ENCODE measurements at places on chromosomes 1 and 21.
A peak's percentile ranks its signal among the peaks of the same experiment; 100 is the strongest.

- no peak for DNase-seq
Measured at GRCh38 chr1:182569939-182570610, 19.0 kb downstream of the RNASEL start.

DNA sequence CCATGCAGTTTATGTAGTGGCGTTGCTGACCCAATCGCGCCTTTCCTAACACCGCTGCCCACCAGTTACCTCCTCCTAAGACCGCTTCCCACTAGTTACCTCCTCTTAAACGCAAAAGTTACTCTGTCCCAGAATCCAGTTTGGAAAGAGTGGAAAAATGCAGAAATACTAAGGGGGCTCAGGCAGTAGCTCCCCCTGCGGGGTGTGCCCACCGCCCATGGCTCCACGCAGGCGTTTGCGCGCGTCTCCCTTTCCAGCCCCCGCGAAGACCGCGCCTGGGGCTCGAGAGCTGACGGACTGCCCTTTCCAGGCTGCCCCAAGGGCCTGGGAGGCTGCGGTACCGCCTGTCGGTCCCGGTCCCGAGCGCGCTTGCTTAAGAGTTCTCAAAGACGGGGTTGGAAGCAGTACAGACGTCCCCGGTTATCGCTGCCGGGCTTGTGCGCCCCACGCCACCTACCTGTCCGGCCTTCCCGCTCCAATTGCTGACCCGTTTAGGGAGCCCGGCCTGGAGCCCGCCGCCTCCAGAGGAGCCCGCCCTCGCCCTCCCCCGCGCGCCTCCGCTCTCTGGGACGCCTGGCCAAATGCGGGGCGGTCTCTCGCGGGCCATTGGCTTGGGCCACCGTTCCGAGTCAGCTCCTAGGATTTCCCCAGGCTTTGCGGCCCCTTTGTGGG lies 414.1 kb upstream of the ESRRG start:
- no peak for DNase-seq

DNA sequence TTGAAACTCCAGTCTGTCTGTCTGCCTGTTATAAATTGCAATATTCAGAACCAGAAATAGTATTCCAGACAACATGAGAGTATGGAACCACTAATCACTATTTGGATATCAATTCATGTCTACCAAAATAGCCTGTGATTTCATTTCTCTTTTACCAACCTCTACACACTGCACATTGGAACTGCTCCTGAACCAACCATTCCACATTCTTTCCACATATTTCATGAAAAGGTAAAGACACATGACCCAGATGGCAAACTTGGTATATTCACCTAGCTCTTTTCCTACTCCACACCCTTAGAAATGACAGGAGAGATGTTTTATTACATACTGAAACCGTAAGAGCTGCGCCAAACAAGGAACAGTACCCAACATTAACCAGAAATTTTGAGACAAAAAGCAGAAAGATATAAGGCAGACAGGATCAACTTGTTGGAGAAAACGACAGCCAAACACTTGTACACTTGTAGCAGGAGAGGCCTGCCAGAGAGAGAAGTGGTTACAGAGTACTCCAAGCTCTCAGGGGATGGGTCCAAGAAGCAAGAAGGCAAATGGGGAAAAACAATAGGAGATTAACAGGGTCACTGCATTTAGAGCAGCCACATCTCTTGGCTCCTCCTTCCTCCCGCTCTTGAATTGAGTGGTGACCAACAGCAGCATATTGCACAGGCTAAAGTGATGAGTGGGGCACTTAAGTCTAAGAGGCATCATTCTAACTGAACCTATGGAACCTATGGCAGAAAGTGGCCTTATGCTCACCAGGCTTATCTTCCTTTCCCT lies 148.7 kb downstream of the SETD4 start:
- DNase-seq: no peak

GRCh38 chr1:7648761-7649384 lies 122.2 kb upstream of the VAMP3 start:
- no peak for DNase-seq

DNA sequence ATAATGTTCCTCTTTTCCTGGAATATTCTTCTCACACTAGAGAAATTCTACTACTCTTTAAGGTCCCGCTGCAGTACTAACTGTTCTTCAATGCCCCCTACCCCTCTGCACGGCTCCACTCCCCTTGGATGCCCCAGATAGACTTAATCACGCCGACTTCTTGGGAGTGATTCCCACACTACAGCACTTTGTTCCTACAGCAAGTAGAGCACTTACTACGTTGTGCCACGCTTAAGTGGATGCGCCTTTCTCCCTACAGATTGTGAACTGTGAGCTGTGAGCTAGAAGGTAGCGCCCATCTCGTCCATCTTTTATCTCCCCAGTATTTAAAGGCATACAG lies 2.2 kb downstream of the ZNF436 start:
- DNase-seq: no peak

DNA sequence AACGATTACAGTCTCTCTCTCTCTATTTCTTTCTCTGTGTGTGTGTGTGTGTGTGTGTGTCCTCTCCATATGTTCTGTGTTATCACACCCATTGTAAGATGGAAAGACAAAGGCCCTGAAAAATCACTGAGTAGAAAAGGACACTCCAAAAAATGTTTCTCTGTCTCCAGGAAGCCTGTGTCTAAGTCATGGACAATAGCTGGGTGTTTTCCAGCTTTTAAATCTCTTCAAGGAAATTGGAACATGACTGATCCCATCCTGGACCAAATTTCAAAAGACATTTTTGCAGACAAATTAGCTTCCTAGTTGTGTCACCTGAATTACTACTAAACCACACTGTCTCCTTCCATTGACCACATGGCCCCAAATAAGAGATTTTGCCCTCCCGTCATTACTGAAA lies 31.0 kb upstream of the LMX1A start:
- no peak for DNase-seq

DNA sequence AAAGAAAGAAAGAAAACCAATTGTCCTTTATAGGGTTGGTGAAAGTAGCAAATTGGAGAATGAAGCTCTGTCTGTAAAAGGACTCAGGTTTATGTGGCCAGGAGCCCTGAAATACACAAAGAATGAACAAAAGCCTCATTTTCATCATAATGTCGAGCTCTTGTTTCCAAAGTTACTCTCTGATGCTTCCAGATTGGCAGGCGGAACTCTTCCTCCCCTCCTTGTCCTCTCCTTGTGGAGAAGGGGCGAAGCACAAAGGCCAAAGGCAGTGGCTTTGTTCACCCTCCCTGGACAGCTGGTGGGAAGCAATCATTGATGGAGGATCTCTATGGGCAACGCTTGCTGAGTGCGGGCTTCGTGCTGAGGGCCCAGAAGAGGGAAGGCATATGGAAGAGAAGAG lies 5.6 kb downstream of the CA6 start:
- no peak for DNase-seq

DNA sequence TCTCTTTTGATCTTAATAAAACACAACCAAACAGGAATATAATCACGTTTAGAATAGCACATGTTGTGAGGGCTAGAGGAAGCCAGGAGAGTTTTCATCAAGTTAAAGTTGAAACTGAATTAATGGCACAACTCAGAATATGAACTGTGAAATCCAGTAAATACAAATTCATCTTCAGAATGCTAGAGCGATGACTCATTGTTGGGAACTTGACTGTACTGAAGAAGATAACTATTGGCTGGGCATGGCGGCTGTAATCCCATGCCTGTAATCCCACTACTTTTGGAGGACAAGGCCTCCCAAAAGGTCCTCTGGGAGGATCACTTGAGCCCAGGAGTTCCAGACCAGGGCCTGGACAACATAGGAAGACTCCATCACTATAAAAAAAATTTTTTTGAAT lies 8.8 kb downstream of the SYF2 start:
- no peak for DNase-seq

- no peak for DNase-seq
Measured at GRCh38 chr1:58762806-58763205, 21.0 kb downstream of the JUN start.

GRCh38 chr1:207933205-207933800 lies 22.4 kb upstream of the CD34 start:
- DNase-seq: no peak

DNA sequence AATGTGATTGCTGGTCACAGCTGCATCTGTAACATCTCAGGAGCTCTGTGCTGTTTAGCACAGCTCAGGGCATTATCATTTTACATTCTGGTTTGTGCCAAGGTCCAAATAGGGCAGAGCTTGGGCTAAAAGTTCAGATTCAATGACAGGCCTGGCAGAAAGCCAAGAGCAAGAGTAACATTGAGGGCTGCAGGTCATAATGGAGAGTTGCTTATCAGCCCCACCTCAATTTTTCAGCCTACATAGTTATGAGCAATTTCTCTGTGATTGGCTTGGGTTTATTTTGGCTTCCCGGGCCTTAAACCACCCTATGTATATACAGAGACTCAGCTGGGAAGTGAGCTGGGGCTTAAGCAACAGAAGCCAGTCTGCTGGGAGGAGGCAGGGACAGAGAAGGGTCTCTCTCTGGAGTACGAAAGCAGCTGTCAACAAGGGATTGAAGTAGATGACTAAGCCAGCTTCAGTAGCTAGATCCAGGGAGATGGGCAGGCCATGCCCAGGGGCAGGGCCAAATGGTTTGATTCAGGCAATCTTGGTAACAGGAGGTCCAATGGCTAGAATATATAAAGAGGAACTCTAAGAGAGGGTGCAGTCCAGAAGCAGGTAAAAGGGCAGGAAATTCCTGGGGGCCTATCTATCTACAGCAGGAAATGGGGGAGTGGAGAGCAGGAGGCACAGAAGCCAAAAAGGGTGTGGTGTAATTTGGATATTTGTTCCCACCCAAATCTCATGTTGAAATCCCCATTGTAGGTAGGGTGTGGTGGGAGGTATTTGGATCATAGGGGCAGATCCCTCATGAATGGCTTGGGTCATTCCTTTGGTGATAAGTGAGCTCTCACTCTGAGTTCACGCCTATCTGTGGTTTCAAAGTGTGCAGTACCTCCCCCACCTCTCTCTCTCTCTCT lies 49.0 kb downstream of the BRINP2 start:
- DNase-seq: no peak

- no peak for DNase-seq
Measured at GRCh38 chr1:233673947-233674431, 60.1 kb downstream of the KCNK1 start.

DNA sequence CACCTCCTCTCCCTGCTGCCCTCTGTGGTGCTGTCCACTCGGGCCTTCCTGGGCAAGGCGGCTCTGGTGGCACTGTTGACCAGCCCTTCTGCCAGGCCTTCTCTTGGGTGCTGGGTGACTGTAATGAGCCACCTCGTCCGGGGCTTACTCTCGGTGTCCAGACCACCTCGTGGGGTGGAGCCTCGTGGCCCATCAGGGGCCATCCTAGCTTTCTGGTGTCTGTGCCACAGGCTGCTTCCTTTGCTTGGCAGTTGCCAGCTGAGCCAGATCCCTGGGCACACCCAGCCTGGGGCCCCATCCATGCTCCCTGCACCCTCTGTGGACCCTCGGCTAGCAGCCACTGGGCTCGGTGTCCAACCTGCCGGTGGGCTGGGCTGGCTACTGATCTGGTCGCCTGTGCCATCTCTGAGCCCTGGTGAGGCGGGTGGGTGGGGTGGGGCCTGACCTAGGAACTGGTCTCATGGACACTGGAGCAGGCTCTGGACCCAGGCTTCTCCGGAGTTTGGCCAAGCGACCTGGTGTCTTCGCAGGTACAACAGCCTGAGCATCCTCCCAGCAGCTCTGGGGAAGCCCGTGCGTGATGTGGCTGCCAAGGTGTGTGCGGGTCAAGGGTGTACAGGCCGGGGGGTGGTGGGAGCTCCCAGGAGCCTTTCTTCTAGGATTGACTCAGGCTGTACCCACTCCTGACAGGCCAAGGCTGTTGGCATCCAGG lies 1.4 kb downstream of the PRXL2B start:
- DNase-seq: no peak

- no peak for DNase-seq
Measured at GRCh38 chr1:69315823-69316222, 251.9 kb upstream of the LRRC7 start.

DNA sequence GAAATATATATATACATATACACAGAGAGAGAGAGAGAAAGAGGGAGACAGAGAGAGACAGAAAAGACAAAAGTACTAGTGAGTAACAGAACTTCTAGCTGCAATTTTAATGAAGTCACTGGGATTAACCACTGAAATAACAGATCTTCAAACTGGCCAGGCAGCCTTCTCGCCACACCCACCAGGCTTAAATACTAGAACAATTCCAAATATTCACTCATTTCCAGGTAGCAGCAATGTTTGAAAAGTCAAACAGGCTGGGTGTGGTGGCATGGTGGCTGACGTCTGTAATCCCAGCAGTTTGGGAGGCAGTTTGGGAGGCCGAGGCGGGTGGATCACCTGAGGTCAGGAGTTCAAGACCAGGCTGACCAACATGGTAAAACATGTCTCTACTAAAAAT lies 5.2 kb downstream of the PRDX1 start:
- DNase-seq: no peak

- no peak for DNase-seq
Measured at GRCh38 chr1:220616836-220617235, 73.3 kb upstream of the C1orf115 start.

DNA sequence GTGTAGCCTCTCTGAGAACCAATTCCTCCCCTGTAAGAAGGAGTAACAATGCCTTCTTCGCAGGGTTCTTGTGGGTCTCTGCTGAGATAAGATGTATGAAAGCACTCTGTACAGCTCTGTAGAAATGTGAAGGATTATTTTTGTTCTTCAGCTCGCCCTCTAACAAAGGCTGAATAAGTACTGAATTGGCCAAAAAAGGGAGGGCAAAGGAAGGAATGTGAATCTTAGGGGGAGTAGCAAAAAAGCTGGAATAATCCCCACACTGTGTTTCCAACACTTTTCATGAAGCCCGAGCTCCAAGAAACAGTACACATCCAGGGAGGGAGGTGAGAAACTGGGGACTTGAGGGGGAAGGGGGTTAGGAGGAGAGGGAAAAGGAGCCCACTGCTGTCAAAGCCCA lies 14.0 kb upstream of the SLC41A1 start:
- no peak for DNase-seq

DNA sequence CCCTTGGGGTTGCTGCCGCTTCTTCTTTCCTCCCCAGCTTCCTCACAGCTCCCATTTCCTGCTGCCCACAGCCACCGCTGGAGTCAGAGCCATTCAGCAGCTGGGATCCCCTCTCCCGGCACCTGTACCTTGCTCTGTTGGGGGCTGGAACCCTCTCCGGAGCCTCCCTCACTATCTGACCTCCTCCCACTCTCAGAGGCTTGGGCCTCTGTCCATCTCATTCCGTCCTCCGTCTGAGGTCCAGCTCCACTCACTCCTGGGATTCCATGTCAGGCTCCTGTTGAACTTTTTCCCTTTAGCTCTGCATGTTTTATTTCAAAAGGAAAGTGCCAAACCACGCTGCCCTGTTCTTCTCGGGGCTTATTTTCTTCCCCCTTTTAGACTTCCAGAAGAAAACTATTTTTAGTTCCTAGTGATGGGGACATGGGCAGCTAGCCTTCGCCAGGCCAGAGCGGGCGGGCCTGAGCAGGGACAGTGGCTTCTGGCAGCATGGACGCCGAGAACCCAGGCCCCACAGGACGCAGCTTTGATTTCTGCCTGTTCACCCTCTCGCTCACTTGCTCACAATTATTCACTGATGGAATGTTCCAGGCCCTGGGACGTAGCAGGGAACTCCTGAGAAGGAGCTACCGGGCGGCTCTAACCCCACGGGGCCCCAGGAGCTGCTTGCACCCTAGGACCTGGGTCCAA lies 79.2 kb downstream of the ARHGEF10L start:
- no peak for DNase-seq

GRCh38 chr1:74468982-74469603 lies 43.3 kb downstream of the LRRC53 start:
- peak; percentile 24 for DNase-seq

Data from activated CD4-positive, alpha-beta T cell treated with anti-CD3 and anti-CD28 coated beads, Interleukin-2, Interleukin-4, amounts not matched to agents 100 ng/mL and 50 ng/mL, durations not matched to agents 16 hours and 8 hours (primary cell).